KBM-7 (cell line): ENCODE measurements at places on chromosomes 11 and 22.

- no peak for DNase-seq
These were observed 247.0 kb upstream of the SORL1-AS1 start for GRCh38 chr11:121699801-121700200.

DNA sequence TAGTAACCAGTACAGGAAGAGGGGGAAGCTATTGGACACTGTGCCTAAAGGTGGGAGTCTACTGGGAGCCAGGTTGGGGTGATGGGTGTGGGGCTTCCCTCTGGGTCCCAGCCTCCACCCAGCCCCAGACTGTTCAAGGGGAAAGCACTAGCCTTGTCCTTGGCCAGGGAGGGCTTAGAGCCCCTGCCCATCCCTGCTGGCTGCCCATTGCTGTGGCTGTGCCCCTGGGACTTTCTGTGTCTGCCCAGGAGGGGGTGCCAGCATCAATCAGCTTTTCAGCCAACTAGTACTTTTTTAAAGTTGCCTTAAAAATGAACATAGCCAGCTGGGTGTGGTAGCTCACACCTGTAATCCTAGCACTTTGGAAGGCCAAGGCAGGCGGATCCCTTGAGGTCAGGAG, 19.9 kb downstream of the INCENP start:
- DNase-seq: no peak

- DNase-seq: peak; percentile 69
These were observed 150.1 kb upstream of the UBASH3B start for GRCh38 chr11:122505304-122506006.

- no peak for DNase-seq
These were observed 162.8 kb upstream of the SNX19 start for GRCh38 chr11:131079036-131079435.

DNA sequence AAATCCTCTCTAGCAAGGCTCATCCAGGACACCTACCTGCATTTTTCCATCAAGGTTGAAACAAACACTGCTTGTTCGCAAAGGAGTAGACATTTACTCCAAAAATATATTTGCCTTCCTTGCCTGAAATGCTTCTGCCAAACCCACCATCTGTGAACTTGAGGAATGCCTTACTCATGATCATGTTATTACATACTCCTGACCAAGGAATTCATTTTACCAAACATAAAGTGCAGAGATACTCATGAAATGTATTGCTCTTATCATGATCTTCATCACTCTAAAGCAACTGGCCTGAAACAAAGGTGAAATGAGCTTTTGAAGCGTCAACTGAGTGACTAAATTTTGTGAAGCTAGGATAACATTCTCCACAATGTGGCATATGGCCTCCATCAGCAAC, 243.1 kb upstream of the CCDC179 start:
- DNase-seq: no peak

DNA sequence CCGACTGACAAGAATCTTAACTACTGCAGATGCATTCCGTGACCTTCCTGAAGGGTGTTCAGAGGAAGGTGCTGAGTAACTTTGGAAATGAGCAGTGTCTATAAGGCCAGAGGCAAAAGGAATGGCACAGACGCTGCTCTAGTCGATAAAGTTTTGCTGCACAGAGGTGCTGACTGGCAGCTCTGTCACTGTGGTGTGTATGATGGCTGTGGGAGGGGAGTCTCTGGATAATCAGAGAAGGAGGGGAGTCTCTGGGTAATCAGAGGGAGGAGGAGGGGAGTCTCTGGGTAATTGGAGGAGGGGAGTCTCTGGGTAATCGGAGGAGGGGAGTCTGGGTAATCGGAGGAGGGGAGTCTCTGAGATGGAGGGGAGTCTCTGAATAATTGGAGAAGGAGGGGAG, 18.4 kb downstream of the PTDSS2 start:
- DNase-seq: no peak

DNA sequence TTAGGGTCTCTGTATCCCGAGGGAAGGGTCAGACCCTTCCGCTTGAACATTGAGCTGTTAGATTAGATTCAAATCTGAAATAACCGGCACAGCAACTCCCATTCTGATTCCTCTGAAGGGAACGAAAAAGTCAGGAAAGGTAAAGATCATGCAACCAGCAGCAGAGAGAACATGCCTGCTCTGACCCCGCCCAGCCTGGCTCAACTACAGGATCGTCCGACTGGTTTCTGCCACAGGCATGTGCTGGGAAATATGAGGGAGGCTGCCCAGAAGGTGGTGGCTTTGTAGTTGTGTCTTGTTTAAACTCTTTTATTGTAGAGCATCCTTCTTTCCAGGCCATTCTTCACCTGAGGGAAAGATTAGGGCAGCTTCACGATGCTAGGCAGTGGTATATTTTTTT, 5.0 kb upstream of the MTNR1B start:
- no peak for DNase-seq

GRCh38 chr11:452203-452744, 2.2 kb downstream of the PTDSS2 start:
- DNase-seq: no peak

GRCh38 chr11:65557280-65558001, 718 bp downstream of the LTBP3 start:
- no peak for DNase-seq

DNA sequence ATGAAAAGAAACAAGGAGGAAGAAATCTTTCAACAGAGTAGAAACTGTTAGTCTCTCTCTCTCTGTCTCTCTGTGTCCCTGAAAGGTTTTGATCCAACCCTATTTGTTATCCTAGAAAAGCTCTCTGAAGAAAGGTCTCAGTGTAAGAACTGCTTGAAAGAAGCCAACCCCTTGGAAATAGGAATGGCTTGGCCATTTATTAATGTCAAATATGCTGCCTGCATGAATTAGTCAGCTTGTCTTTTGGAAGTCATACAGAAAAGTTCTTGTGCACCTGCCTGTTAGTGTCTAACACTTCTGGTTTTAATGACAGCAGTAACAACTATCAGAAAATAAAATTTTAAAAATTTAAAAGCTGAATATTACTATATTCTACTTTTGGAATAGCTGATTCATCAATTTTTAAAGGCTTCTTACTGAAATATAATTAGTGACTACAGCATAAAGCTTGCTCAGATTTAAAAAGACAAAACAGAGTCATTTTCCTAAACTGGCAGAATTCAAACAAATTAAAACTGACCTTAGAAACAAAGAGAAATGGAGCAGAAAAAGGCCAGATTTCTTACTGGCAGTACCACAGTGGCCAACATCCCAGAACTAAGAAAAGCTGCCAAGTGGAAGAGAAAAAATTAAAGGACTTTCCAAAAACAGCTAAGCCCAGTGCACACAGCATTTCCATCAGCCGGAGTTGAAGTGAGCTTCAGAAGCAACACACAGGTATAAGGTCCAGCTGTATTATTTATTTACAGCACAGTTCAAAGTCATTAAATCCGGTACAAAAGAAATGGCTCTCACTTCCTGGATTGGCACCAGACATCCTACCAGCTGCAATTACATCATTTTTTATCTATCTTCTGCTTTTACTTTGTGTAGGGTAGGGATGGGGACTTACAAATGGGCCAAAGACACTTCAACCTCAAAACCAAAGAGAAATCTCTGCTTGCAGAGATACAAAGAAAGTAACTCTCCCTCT, 76.3 kb downstream of the PRCP start:
- DNase-seq: no peak

DNA sequence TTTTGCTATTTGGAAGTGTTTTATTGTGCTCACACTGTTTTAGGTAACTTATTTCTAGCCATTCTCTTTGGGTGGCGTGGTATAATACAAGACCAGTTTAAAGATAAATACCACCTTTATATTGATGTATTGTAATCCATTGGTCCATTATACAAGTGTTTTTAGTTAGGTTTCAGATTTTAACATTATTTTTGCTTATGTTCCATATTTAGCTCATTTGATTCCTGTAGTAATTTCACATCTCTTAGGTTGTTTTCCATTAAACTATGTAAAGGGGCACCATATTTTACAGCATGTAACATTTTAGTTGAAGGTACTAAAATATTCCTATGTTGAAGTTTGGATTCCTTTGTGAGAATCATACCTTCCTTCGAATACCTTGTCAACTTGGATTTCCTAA, 20.1 kb downstream of the EED start:
- DNase-seq: no peak

GRCh38 chr11:4092026-4092425, 2.6 kb upstream of the RRM1 start:
- DNase-seq: peak; percentile 47

GRCh38 chr22:39952347-39952746, 7.8 kb upstream of the TMA7B start:
- no peak for DNase-seq

GRCh38 chr11:61516191-61516590, 7.6 kb downstream of the LRRC10B start:
- no peak for DNase-seq

GRCh38 chr11:32792948-32793475, 1.4 kb downstream of the CCDC73 start:
- DNase-seq: peak; percentile 78

DNA sequence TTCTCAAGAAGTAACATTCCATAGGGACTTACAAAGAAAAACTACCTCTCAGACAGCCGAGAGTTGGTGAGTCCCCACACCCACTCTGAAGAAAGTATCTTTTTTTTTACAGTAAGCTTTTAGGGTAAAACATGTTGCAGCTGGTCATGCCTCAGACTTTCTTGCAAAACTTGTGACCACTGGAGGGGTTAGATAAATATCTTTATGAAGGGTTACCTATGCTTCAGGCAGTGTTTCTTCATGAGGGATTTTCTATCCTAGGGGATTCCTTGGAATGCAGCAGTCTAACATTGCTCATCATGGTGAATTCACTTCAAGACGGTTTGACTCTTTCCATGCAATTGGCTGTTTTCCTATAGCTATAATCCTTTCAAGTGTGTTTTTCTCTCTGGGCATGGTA, 20.8 kb upstream of the SNX19 start:
- DNase-seq: no peak

DNA sequence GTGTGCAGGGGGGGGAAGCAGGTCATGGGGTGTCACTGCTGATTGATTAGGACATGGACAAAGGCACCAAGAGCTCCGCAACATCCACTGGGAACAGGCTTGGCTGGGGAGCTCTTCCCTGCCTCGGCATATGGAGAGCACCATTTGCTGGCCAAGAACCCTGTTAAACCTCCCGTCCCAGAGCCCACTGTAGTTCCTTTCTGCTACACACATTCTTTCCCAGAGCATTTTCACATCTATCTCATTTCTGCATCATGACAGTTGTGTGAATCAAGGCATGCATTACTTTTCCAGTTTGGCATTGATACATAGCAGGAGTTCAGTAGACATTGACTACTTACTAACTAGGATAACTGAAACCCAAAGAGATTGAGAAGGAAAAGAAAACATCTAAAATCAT, 333.4 kb upstream of the B3GAT1 start:
- no peak for DNase-seq

DNA sequence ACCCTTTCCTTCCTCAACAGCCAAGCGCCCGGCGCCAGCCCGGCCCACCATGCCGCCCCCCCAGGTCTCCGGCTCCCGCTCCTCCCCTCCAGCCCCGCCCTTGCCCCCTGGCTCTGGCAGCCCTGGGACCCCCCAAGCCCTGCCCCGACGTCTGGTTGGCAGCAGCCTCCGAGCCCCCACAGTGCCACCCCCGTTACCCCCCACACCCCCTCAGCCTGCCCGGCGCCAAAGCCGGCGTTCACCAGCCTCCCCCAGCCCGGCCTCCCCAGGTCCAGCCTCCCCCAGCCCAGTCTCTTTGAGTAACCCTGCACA, 3.3 kb upstream of the PDXP start:
- DNase-seq: no peak

DNA sequence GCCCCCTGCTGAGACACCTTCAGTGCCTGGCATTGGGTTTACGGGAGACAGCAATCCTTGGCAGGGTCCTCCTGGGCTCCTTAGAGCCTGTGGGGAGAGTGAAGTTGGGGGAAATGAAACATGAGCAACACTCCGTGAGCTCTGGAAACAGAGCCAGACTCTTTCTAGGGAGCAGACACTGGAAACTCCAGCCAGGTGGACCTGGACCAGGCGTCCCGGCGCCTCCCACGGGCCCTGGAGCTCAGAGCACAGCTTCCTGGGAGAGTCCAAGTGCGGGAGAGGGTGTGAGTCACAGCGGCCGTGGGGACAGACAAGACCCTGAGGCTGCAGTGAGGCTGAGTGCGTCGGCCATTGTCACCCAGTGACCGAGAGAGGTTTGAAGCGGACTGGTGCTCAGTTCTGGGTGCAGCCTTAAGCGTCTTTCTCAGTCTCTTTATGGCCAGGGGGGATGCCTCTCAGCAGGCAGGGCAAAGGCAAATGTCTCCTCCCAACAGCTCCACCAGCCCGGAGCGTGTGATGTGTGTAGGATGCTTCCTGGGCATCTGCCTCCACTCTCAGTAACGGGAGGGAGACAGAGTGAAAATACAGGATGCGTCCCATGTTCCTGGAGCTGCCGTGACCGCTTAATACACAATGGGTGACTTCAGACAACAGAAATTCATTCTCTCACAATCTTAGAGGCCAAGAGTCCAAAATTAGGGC, 399.2 kb downstream of the SHANK2 start:
- no peak for DNase-seq

DNA sequence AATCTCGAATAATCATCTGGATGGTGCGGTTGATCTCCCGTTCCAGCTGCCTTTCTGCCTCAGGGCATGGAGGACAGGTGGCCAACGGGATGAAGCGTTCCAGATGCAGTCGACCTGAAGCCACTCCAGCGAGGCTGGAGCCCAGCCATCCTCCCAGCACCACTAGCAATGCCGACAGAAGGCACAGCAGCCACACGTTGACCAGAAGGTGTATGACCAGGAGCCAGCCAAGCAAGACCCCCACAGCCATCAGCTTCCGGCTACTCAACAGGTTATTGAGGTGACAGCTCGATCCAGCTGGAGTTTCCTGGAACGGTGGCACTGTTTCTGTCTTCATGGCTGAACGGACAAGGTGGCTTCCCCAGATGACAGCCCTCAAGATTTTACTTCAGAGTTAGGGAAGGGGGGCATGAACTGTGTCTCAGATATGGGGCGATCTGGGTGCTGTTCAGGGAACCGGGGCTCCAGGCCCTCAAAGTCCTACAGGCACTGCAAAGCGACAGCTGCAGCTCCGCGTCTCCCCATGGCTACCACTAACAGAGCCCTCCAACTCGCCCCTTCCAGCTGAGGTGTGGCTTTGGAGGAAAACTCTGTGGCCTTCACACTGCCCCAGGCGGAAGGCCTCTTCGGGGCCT, 559 bp downstream of the SNX19 start:
- DNase-seq: no peak

- DNase-seq: no peak
These were observed 14.6 kb upstream of the NRGN start for GRCh38 chr11:124724979-124725718.

- DNase-seq: no peak
These were observed 390 bp upstream of the FGF3 start for GRCh38 chr11:69819541-69820070.

DNA sequence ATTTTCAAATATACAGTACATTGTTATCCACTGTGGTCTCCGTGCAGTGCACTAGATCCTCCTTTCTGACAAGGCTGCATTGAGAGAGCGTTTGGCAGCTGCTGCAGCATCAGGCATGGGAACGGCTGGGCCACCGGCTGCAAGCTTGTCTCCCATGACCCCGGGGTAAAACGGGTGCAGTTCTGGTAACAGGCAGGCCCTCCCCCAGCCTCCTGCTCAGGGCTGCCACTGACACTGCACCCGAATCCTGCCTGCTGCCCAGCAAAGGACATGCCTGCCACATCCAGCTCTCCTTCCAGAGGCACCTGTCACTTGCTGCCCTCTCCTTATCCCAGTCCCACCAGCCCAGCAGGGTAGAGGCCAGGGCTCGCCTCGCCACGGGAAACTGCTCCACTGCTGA, 124.5 kb upstream of the TMEM45B start:
- no peak for DNase-seq
